Stimulated activated effector memory CD8-positive, alpha-beta T cell treated with anti-CD3 and anti-CD28 coated beads, Interleukin-12 subunit alpha, Interleukin-12 subunit beta, amount 100 ng/mL, for 72 hours (primary cell): ENCODE measurements at places on chromosomes 4 and X.

DNA sequence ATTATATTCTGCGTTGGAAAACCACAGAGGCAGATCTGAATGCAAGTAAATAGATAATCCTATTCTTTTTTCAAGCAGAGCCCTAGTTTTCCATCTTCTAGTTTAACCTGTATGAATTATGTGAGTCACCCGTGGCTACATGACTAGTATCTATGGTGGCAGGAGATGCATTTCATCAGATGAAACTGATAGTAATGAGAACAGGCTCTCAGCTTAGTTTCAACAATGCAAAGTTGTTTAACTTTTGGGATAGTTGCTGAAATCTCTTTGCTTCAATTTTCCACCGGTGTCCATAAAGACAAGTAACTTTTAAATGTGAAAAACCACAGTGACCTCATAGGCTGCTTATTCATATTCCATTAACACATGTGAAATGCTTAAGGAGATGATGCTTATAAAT, 1317.4 kb upstream of the TENM3 start:
- DNase-seq, result no peak

- DNase-seq, result no peak
Measured at GRCh38 chrX:121863976-121864375, 816.6 kb downstream of the GLUD2 start.

GRCh38 chr4:73520821-73521220, 39.3 kb downstream of the AFM start:
- no peak for DNase-seq

- DNase-seq, result no peak
Measured at GRCh38 chr4:170386971-170387370, 297.2 kb upstream of the AADAT start.

DNA sequence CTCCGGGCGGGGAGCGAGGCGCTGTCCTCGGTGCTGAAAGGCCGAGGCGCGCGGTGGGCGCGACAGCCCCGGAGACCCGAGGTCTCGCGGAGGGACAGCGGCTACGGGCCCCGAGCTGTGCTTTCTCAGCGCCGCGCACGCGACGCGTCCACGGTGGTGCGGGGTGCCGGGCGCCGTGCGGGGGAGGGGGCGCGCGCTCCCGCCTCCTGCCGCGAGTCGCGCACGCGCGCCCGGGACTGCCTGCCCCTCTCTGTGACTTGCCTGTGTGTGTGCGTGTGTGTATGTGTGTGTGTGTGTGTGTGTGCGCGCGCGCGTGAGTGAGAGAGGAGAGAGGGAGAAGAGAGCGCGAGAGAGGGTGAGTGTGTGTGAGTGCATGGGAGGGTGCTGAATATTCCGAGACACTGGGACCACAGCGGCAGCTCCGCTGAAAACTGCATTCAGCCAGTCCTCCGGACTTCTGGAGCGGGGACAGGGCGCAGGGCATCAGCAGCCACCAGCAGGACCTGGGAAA, at the start of gene GRIA2:
GRIA2 (plus strand) TSS at position 358 of the 511 bp plus-strand sequence. CDS start 315 bp downstream, outside the sequence.
- DNase-seq, result no peak

GRCh38 chrX:151030845-151031244, 47.7 kb downstream of the HMGB3 start:
- no peak for DNase-seq

GRCh38 chr4:182924497-182924896, 7.3 kb upstream of the DCTD start:
- no peak for DNase-seq

GRCh38 chrX:150316564-150316963, 46.6 kb upstream of the MAMLD1 start:
- no peak for DNase-seq

GRCh38 chrX:69025802-69026301, 139.4 kb downstream of the PJA1 start:
- no peak for DNase-seq

GRCh38 chr4:176261481-176261880, 7.5 kb downstream of the ASB5 start:
- no peak for DNase-seq

GRCh38 chr4:54625391-54625790, 32.4 kb upstream of the KIT start:
- no peak for DNase-seq

GRCh38 chr4:95363559-95363925, 185.2 kb downstream of the UNC5C start:
- DNase-seq, result no peak

DNA sequence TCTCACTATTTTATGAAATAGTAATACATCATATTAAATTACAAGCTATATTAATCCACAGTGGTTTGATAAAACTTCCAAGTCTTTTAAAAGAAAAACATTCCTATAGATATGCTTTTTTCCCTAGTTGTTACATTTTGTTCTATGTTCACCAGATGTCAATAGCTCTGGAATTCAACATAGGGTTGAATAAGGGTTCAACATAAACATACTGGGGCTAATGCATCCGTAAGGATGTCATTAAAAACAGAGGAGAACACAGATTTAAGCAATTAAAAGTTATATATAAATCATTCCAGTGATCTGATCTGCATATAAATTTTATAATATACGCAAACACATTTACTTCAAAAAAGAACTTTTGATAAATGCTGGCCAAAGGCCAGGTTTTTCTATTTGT, 32.5 kb downstream of the SULT1B1 start:
- no peak for DNase-seq

DNA sequence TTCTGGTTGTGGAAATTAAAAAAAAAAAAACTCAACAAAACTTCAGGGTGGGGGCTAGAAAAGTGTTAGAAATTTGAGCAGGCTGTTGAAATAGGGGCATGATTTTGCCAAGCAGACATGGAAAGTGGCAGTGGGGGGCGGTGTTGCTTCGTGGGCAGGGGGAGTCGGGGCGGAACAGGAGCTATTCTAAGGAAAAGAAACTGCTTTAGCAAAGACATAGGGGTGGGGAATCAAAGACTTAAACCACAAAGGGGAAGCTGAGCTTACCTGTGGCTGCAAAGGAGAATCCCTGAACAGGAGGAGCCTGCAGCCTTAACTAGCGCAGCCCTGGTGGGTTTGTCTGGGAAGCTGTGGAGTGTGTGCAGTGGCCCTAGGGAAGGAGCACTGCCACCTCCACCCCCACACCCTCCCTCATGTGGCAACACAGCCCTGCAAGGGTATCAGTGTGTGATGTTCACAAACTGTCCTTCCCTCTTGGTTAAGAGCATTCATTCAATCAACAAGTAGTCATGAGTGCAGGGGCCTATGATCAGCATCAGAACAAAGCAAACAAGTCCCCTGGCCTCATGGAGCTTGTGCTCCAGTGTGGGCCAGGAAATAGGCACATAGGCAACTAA, 20.5 kb downstream of the SEL1L3 start:
- DNase-seq, result no peak

GRCh38 chrX:20620306-20620705, 353.6 kb upstream of the RPS6KA3 start:
- DNase-seq, result no peak

DNA sequence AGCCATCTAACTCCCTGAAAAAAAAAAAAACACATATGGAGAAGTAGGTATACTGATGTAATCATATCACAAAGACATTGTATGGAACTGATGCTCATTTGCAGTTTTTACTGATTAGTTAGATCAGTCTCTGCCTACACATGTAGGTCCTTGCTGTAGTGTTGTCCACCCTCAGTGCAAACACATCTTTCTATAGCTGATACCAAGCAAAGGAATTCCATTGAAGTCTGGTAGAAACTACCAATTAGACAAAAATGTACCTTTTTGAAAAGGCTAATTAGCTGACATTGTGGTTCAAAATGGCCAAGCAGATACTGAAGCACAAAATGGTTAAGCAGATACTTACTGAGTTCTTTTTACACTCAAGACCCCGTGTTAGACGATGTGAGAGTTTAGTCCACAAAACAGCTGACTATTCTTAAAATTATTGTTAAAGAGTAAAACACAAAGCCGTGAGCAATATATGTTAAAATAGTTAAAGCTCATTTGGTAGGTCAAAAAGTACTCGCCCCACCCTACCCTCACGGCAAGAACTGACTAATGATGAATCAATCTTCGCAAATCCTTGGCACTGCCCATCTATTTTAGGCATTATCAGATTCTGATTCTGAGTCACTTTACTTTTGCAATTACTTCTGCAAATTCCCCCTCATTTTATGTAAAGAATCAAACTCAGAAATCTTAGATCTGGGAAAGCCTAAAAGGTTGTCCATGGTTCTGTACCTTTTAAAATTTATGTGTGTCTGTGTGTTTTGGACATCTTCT, 40.4 kb downstream of the COL4A6 start:
- no peak for DNase-seq

DNA sequence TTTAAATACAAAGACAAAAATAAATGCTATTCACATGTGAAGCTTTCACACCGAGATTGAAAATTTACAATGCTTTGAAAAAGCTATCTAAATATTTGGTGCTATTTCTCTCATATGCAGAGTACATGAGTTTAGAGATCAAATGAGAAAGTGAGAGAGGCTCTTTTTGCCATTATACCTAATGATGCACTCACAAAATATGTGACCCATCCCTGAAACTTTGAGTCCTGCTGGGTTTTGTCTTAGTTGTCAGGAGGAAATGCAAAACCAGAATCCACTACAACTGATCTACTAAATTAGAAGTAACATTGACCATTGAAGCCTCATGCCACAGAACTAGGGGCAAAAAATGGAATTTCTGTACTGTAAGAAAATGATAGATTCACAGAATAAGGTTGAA, 251.7 kb downstream of the MAPK10 start:
- DNase-seq, result no peak

- no peak for DNase-seq
Measured at GRCh38 chr4:38109896-38110295, 149.7 kb downstream of the PTTG2 start.

- no peak for DNase-seq
Measured at GRCh38 chr4:173161311-173161710, 7.3 kb upstream of the GALNT7 start.

DNA sequence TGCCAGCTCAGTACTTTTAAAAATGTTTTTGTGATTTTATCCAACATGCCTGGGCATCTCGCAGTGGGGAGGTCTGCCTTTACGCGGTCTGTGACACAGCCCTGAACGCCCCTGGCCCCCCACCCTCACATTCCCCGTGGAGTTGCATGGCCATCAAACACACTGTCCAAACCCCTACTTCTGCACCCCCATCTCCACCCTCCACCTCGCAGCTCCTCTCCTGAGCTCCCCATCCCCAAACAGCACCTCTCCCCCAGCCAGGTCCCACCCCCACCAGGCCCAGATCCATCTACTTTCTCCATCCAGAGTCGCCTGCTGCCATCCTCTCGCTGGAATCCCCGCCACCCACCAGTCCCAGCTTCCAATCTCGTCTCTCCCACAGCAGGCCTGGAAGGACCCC, 9.5 kb downstream of the ZFYVE28 start:
- no peak for DNase-seq

- DNase-seq, result peak; percentile 52
Measured at GRCh38 chr4:20773144-20773997, 73.1 kb downstream of the PACRGL start.

DNA sequence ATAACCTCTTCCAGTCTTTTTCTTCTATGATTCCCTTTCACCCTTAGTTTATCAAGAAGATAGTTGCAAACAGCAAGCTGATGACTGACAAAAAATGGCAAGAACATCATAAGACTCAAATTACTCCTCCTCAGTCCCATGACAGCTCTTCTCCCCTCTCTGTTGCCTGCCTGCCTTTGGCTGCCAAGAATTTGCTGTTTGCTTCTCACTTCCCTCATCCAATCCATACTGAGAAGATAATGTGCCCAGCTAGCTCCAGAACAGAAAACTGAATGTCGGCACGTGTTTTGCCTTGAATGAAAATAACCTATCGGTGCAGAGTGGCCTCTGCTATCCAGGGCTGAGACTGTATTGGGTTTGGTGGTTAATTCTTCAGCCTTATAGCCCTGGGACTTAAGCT, 192.1 kb downstream of the PPARGC1A start:
- no peak for DNase-seq

DNA sequence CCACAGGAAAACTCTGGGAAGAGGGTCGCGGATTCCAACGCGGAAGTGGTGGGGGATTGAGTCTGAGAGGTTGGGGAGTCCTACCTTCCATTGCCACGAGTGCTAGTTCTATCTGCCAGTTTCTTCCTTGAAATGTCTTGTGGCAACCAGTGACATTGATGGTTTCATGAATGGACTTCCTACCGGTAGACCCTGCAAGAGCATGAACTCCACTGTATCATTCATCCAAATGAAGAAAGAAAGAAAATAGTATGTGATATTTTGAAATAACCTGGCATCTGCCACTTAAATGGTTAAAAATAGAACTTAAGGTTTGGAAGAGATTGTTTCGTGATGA, 1.1 kb upstream of the SLC10A7 start:
- DNase-seq, result no peak

DNA sequence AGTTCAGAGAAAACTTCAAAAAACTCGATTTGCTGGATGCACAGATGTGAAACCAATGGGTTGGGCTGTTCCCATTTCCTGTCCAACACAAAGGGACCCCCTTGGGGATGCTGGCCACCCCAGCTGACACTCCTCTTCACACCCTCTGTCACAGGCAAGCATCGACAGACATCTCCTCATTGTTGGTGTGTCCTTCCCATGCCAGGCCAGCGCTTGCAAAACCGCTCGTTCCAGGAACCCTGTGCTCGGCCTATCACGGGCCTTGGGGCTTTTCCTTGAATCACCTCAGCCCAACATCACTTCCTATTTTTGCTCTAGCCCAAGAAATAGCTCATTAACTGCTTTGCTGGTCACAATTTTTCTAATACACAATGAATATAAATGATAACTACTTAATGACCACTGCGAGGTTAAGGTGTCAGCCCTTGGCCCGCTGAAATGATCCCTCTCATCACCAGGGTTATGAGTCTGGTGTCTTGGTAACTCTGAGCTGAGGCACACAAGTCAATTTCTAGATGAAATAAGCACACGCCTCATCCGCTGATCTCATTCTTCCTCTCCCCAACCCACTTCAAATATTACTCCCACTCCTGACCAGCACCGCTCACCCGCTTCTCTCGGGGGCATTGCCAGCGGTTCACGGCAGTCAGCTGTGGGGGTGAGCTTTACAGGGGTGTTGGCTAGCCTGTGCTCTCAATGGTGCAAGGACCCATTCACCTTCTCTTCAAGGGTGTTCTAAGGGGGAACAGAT, 32.3 kb downstream of the BCOR start:
- DNase-seq, result no peak
